ENCODE measurements at places on chromosomes 6 and 20.

DNA sequence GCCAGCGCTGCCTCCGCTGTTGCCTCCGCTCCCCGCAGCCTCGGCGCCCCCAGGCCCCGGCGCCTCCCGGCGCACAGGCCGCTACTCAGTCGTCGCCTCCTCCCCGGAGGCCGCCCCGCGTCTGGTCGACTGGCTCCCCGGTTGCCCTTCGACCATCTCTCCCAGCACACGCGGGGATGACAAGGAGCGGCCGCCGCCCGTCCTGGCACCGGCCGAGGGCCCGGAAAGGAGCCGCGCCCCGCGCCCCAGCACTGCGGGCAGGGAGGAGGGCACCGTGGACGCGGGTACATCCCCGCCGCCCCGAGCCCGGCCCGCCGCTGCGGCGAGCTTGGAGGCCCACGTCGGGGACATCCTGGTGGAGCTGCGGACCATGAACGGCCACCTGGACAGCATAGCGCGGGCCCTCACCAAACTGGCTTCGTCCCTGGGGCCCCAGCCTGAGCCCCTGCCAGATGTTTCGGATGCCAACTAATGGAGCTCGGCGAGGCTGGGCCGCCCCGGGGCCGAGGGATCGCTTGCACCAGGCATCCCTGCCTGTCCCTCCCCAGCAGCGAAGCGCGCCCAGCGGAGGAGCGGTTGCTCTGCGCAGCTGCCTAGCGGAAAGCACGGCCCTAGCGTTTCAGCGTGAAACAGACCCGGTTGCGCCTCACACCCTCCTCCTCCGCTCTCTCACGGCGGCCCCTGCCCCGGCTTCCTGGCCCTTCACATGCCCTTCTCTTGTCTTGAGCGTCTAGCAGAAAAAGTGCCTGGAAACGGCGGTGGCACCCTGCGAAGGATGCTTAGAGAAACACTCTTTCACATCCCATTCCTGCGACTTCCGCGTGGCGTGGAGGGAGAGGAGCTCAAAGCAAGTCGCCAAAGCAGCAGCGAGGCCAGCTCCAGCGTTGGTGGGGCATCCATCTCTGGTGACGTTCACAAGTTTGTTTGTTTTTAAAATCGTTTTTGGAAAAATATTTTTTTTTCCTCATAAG is 285.8 kb upstream of the SUPT3H start:
- DNase-seq, result no peak

DNA sequence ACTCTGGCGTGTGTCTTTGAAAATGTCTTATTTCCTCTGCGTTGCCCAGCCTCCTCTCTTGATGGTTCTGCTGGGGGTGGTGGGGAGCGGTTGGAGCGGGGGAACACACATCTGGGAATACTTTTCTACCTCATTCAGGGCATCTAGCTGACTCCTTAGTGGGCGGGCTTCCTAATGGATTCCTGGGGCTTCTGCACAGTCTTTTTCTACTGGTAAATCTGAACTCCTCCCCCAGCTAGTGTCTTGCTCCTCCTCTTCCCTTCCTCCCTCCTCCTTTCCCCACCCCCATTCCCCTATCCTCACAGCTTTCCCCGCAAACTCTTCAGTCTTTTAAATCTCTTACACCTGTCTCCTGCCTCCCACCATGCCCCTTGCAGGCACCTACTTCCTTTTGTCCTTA is 74.4 kb downstream of the PRL start:
- DNase-seq, result no peak

DNA sequence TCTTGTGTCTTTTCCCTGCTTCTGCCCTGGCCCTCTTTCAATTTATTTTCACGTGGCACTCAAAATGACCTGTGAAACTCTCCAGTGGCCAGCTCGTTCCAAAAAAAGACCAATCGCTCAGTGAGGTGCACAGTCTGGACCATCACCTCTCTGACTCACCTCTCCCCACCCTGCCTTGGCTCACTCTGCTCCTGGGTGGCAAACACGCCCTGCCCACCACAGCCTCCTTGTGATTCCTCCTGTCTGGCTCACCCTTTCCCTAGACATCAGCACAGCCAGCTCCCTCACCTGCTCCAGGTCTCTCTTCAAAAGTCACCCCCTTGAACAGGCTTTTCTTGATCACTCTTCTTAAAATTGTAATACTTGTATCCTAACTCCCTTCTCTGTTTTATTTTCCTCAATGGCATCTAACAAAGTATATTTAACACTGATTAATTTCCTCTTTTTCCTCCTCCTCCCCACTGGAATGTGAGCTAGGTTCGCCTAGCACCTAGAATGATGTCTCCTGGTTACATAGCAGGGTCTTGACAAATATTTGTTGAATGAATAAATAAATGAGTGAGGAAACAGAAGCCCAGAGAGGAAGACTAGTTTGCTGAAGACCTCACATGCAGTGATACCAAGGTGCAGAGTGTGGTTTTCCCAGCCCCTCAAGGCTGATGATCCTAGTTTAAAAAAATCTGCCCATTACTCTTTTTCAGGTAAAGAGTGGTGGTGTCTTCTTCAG is 109.0 kb downstream of the GJA10 start:
- no peak for DNase-seq

DNA sequence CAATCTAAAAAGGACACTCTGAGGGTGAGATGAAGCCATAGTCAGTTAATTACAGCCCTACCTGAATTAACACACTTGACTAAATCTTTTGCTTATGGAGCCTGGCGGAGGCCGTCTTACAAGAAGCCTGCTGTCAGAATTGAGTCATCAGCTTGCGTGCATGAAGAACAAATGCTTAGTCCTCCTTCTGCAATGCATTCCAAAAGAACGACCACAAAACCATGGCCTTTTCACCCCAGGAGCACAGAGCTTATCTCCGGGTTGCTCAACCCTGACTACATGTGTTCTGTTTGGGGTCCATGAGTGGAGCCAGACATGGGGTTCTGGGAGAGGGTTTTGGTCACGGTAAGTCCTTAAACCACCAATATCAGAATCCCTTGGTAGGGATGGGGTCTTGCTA is 318.1 kb downstream of the CLIC5 start:
- DNase-seq, result no peak

DNA sequence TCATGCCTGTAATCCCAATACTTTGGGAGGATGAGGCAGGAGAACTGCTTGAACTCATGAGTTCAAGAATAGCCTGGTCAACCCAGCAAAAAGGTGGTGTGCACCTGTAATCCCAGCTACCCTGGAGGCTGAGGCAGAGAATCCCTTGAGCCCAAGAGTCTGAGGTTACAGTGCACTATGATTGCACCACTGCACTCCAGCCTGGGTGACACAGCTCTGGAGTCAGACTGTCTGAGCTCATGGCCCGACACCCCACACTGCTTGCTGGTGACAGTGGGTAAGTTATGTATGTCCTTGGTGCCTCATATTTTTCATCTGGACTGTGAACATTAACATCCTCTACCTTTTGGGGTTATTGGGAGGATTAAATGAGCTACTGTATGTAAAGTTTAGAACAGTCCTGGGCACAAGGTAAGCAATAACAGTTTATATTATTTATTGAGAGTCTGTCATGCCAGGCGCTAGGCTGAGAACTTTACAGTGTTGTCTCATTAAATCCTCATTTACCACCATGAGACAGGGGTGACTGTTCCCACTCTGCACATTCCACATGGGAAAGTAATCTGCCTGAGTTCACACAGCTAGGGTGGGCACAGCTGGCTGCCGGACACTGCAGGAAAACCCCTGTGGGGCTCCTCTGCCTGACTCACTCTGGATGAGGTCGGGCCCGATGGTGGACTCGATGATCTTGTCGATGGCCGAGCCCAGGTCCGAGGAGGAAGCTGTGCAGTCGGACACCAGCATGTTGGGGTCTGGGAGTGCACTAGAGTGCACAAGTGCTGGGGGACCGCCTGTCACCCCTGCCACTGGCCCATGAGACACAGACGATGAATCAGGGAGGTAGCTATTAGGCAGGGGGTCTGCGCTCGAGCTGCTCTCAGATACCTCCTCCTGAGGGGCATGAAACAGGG is 2.9 kb downstream of the ZNF335 start:
- no peak for DNase-seq

GRCh38 chr6:16544521-16544920 is 216.7 kb downstream of the ATXN1 start:
- DNase-seq, result no peak

- no peak for DNase-seq
Observed at GRCh38 chr20:61662226-61662967, 403.3 kb downstream of the TAF4 start.
